Stimulated activated CD8-positive, alpha-beta memory T cell treated with anti-CD3 and anti-CD28 coated beads, Interleukin-4, amount 100 ng/mL, for 48 hours (primary cell): ENCODE measurements at places on chromosomes 16 and 17.

DNA sequence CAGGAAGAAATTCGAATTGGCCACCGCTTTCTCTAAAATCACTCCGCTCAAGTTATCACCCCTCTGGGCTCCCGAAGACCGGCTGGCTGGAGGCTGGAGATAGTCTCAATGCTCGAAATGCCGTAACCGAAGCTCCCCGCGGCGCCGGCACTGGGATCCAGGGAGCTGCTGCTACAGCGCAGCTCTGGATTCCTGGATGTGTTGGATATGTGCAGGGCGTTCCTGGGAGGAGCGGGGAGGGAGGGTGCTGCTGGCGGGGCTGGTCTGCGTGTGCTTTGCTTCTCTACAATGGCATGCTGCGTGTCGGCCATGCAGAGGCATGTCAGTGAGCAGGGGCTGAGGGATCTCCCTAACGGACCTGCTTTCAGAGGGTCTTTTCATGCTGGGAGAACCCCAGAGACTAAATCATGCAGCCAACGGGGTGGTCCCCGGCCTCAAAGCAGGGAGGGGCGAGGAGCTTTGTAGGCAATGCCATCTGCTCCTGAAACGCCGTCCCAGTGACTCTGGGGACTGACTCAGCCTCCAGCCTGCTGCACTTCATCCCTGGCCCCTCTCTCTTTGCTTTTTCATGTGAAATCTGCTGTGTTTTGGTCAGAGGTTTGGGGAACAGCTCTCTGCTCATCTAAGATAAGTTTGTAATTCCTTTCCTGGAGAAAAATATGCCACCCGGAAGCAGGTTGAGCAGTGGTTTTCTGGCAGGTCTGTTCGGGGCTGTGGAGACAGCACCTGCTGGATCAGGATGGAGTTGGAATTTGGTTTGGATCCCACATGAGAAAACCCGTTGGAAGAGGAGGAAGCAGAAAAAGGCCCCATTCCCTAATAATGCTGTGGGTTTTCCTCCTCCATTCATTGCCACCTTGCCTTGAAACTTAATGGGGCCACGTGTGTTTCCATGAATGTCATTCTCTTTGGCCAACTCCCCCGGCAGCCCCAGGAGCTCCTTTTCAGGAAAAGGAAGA is 311.4 kb downstream of the SEC14L1 start:
- peak; percentile 59 for DNase-seq

- no peak for DNase-seq
These were observed 568.6 kb upstream of the KIF2B start for GRCh38 chr17:53253956-53254597.

DNA sequence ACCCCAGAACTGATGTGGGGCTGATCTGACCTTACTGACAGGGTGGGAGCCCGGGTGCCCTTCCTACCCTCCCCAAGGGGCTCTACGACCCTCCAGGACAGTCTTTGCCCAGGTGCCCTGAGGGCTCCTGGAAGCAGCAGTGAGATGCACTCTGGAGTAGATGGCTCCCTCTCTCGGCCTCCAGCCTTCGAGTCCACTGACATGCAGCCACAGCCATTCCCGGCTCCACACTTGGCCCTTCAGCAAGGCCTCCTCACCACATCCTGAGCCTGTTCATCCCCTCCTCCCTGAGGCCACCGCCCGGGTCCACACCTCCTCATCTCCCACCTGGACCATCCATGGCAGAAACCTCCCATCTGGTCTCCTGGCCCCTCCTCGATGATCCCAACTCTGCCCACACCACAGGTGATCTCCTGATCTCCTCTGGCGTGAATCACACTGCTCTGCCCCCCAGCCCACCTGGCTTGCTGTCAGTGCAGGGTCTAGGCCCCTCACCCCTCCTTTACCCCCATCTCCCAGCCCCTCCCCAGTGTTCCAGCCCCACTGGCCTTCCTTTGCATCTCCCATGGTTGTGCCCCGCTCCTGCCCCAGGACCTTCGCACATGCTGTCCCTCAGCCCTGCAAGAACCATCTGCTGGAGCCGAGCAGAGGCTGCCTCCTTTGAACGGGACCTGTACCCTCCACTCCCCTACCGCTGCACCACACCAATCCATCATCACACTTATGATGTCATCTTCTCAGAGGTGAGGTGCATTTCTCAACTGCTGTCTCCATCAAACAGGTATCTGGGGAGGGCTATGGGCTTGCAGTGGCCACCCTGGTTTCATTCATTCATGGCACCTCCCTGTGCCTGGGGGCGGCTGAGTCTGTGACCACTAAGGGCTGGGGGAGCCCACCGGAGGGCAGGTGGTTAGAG is 44.7 kb downstream of the SOCS1 start:
- no peak for DNase-seq

- DNase-seq: no peak
These were observed 172.0 kb downstream of the CDK5R1 start for GRCh38 chr17:32658470-32659418.

GRCh38 chr17:82964851-82965341 is 114.5 kb upstream of the METRNL start:
- DNase-seq: peak; percentile 9

DNA sequence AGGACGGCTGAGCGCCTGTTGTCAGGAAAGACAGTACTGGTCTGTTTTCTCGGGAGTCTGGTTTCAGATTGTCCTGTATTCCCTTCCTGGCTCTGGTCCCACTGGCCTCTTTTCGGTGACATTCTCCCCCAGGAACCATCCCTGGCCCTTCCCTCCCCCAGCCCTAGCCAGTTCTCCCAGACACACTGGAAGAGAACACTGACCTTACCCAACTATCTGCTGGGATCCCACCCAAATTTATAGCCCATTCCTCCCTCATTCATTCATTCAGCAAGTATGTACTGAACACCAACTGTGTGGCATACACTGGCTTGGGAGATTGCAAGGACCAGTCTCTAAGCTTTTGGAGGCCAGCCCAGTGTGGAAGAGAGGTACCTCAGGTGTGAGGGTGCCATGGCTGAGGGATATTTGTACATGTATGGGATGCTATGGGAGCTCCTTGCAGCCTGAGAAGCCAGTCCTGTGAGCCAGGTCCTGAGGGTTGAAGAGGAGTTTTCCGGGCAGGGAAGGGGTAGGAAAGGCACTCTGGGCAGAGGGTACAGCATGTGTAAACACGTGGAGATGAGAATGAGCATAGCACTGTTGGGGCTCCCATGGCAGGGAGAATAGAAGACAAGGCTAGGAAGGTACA is 5.2 kb downstream of the RND2 start:
- no peak for DNase-seq

DNA sequence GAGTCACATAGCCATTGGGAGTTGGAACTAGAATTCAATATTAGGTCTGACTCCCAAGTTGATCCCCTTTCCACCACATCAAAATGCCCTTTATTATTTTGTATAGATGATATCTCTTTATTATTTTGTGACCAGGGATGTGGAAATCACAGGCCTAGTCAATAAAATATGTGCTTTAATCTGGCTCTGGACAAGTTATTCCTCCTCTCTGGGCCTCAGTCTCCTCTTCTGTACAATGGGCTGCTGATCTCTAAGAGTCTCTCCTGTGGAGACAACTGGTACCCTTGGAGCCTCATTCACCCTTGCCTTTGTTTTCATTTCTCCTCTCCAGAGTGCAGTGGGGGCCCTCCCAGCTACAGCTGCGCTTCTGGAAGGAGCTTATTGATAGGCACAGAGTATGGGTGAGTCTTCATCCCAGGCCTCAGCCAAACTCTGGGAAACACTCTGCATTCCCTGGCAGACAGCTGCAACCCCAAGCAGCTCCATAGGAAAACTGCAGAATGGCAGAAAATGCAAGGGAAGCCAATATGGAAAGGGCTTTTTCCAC is 4.3 kb upstream of the ABAT start:
- DNase-seq: no peak

DNA sequence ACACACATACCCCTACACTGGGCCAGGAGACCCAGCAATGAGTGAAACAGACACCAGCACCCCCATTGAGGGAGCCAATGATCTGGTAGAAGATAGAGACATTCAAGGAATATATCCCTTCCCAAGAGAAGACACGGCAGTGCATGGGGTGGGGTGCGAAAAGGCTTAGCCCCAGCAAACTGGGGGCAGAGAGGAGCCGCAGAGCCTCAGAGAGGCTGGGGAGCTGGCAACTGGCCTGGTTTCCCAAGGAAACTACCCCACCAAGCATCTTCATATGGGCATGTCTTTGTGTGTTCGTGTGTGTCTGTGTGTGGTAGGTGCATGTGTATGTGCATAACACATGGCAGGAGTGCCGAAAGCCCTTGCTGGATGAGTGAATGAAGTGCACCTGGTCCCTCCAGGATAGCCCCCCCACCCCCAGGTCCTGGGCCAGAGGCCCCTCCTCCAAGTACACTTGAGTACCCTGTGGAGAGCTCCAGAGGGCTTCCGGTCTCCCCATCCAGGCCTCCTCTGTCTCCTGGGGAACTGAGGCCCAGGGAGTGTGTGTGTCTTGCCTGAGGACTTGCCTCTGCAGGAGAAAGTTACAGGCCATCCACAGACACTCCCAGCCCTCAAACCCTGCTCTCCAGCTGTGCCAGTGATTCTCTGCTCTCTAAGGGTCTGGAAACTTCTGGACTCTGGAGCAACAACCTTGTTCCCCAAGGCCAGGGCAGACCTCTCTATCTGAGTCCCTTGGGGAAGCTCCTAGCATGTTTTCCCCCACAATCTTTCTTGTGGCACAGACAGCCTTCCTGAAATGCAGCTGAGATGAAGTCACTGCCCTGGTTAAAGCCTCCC is 15.9 kb downstream of the TBX2 start:
- no peak for DNase-seq

GRCh38 chr16:7482032-7482431 is 149.4 kb downstream of the RBFOX1 start:
- no peak for DNase-seq

DNA sequence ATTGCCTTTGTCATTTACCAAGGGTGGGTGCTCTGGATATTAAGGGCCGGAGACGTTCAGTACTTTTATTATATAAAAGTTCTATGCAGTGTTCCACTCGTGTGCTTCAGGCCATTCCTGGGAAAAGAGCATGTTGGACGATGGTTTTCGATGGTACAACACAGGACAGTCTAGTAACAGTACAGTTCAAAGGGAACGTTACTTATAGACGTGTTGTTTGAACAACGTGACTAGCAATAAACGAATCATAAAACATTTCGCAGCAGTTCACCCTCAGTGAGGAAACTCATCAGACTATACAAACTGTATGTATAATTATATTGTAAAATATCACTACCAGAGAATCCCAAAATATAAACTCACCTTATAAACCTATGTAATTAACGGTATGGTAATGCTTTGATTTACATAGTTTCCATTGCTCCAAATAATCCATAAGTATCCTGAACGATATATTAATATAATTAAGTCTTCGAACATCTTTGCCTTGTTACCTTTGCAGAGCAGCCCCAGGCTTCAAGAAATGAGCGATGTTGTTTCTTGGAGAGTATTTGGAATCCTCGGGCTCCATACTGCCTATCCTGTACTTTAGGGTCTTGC is 589 bp downstream of the NMT1 start:
- DNase-seq: no peak

- no peak for DNase-seq
These were observed 33.1 kb downstream of the NLRC5 start for GRCh38 chr16:57022445-57022844.

DNA sequence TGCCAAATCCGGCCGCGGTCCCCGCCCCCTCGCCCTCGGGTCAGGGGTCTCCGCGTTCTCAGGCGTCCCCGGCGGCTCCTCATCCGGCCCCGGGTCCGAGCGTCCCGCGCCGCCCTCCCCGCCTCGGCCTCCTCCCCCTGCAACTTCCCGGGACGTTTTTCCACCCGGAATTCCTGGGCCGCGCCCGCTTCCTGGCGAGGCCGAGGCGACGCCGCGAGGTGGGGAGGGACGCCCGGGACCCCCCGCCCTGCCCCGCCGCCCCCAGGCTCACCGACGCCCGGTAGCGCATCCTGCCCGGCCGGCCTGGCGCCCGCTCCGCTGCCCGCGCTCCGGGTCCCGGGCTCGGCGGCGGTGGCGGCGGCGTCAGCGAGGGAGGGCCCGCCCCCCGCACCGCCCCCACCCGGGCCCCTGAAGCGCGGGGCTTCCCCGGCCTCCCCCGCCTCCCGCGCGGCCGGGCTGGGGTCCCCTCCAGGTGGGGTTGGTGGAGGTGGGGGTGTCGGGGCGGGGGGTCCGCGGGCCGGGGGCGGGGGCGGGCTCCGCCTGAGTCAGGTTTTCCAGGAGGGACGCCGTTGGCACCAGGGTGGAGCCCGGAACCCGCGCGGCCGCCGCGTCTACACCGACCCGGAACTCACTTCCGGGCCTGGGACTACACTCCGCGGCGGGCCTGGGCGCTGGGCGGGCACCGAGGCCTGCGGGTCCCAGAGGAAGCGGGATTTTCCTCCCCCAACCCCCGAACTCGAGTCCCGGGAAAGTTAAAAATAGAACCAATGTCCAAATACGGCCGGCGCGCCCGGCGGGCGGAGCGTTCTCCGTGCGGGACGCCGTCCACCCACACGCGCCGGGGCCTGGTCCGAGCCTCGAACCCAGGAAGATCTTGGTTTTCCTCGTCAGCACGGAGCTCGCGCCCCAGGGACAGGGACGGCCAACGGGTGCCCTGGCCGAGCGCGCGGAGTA is 6.8 kb downstream of the MYO1C start:
- peak; percentile 77 for DNase-seq

- no peak for DNase-seq
These were observed 17.5 kb downstream of the COQ7 start for GRCh38 chr16:19084879-19085278.

DNA sequence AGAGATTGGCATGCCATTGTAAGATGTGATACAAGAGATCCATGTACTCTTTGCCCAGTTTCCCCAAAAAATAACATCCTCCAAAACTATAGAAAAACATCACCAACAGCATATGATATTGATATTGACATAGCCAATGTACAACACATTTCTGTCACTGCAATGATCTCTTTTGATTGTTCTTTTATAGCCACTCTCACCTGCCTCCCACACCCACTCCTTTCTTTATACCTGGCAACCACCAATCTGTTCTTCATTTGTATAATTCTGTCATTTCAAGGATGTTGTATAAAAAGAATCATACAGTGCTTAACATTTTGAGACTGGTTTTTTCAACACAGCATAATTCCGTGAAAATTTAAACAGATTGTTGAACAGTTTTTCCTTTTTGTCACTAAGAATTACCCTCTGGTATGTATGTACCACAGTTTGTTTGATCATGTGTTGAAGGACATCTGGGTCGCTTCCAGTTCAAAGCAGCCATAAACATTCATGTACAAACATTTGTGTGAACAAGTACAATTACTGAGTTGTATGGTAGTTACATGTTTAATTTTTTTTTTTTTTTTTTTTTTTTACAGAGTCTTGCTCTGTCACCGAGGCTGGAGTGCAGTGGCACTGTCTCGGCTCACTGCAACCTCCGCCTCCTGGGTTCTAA is 9.9 kb downstream of the KRTAP9-1 start:
- DNase-seq: no peak
